ENCODE measurements at places on chromosomes 16 and 17.

- DNase-seq, result peak; percentile 60
Measured at GRCh38 chr17:65173284-65173793, 36.2 kb downstream of the RGS9 start.

DNA sequence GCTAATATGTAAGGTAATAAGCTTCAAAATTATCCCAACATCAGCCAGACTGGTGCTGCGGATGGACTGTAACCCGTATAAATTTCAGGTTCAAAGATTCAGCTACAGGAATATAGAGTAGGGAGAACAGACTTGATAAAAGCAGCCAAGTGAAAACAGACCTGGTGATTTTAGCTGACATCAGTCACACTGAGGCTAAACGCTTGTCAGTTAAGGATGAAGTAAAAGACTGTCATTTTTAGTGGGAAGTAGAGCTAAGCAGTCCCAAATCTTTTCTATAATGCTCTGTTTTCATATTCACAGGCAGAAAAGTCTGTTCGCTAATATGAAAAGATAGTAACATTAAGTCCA, 35.4 kb downstream of the CMTM4 start:
- DNase-seq, result no peak

DNA sequence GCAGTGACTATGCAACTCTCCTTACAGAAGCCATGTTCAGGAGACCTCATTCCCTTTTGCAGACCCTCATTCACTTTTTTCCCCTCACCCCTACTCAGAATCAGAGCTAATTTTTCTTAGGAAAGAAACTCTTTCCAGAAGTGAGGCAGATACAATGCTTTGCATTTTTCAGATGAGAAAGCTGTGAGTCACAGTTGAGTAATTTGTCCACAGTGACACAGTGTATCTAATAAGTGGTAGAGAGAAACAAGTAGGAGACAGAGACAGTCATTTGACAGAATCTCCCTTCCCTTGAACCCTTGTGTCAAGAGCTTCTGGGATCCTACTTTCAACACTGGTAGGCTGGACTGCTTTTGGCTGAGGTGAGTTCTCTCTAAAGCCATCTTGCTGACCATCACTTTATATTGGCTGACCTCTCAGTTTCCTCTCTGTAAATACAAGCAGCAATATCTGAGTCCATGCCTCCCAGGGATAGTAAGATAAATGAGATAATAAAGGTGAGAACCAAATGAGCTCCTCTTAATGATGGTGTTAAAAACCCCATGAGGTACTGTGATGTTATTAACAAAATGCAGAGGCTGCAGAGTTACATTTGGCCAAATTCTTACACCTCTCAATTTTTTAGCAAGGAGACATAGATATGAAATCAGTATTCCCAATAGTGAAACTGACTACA, 130.8 kb downstream of the CA10 start:
- no peak for DNase-seq

- no peak for DNase-seq
Measured at GRCh38 chr17:8664456-8665126, 34.1 kb upstream of the MYH10 start.

DNA sequence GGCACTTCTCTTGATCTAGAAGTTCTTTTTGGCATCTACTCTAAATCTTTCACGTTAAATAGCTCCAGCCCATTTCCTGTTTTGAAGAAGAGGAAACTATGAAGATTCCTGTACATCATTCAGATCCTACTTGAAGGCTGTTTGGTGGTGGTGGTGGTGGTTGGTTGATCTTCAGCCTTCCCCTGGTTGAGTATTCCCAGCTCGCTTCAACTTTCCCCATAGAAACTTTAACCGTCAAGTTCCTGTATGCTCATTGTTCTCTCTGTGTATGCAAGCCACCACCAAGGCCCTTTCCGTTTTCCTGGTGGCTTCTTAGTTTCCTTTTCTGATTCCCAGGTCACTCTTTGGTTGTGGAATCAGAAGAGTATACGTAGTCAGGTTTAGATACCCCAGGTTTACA, 3.3 kb downstream of the LRRC46 start:
- no peak for DNase-seq

GRCh38 chr16:71432906-71433305, 8.9 kb downstream of the TLE7 start:
- no peak for DNase-seq

DNA sequence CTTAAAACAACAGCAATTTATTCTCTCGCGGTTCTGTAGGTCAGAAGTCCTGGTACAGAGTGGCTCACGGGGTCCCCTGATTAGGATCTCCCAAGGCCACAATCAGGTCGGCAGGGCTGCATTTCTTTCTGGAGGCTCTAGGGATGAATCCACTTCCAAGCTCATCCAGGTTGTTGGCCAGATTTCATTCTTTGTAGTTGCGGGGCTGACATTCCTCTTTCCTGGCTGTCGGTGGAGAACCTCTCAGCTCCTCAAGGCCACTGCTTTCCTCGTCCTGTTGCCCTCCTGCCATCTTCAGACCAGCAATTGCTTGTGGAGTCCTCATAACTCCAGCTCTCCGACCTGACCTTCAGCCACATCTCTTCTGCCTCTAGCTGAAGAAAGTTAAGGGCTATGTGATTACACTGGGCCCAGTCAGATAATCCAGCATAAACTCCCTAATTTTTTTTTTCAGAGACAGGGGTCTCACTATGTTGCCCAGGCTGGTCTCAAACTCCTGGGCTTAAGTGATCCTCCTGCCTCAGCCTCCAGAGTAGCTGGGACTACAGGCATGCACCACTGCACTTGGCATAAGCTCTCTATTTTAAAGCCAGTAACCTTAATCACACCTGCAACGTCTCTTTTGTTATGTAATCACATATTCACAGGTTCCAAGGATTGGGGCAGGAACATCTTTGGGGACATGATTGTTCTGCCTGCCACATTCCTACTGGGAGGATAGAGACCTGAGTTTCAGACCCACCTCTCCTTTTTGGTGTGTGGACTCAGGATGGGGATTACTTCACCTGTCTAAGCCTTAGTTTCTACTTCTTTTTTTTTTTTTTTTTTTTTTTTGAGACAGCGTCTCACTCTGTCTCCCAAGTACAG, 4.1 kb upstream of the GAST start:
- no peak for DNase-seq

GRCh38 chr16:64962786-64963185, 159.1 kb downstream of the CDH11 start:
- DNase-seq, result no peak
